ENCODE measurements at places on chromosomes 4 and X.

- no peak for DNase-seq
These were observed 18.6 kb downstream of the ZCCHC4 start for GRCh38 chr4:25330905-25331808.

DNA sequence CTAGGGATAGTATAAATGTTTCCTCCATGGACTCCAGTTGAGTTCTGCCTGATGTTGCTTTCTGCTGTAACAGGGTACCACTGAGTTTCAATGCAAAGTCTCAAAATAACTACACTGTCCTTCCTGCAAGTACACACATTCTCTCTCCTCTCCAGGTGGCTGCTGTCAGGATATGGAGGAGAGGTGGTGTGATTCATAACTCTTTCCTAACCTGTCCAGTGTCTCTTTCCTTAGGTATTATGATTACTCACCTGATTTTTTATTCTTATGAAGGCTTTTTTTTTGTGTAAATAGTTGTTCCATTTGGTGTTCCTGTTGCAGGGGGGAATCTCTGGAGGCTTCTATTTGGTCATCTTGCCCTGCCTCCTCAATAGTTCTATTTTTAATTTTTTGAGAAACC is 39.8 kb upstream of the POF1B start:
- DNase-seq, result no peak

DNA sequence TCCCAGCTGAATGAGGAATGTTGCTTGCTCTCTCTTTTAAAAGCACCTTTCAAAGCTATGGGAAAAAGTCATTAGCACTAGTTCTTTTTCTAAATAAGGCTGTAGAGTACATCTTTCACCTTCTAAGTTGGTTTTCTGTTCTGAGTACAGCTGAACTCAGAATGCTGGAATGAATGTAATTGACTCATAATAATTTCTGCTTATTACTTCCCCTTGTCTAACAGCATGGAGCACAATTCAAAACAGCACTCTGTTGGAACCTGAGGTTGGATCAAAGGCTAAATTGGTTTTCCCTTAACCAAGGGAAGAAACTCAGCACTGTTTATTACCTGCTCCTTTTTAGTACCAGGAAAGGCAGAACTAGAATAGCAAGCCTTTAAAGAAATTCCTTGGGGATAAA is 33.5 kb upstream of the CYP2U1 start:
- DNase-seq, result no peak

- no peak for DNase-seq
These were observed 91.2 kb upstream of the GPR50 start for GRCh38 chrX:151085207-151085606.

- no peak for DNase-seq
These were observed 8.6 kb downstream of the LAGE3 start for GRCh38 chrX:154470434-154470833.

DNA sequence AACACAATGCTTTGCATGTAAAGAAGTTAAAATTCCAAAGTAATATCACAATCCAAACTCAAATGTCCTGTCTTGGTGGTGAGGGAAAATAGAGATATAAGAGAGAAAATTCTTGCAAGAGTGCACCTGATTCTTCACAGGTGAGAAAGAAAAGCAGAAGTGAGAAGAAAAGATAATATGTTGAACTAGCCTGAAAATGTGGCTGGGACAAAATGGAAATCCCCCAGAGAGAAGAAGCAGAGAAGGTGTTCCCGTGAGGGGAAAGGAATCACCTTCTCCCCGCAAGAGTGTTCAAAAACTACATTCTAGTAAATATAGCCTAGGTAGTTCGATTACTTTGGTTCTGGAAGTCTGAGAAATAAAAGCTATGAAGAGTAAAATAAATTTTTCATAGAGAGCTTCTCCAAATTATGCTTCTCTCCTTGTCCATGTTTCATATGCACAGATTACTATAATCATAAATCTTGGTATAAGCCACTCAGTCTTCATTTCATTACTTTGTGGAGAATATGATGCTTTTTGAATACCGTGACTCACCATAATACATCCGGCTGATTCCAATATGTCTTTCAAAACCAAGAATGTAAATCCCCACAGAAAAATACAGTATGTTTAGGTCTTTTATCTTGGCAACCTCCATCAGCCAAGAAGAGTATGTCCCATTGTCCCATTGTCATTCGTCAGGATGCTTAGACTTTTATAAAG is 63.1 kb downstream of the COX18 start:
- DNase-seq, result no peak

- DNase-seq, result no peak
These were observed 1848.9 kb upstream of the TENM3 start for GRCh38 chr4:180394312-180394711.

GRCh38 chr4:98618680-98619079 is 39.7 kb downstream of the TSPAN5 start:
- no peak for DNase-seq

DNA sequence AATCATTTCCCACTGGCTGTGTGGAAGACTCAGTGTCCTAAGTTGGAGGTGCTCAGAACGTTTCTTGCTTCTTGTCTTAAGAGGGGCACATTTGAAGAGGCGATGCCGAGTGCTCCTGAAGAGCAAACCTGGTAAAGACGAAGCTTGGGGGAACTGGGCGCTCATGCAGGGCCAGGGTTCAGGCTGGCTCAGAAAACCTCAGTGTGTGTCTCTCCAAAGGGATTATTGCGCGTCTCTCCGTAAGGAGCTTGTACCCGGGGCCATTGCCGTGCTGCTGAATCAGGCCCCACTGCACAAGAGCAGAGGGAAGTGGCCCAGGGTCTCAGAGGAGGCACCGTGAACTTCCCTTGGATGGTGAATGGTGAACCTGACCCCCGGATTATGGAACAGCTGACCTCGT is 44.4 kb downstream of the PSAPL1 start:
- DNase-seq, result no peak

- no peak for DNase-seq
These were observed 325.5 kb upstream of the F9 start for GRCh38 chrX:139204898-139205667.
